ENCODE measurements at places on chromosomes 11 and 22.

- no peak for DNase-seq
Measured at GRCh38 chr11:8309862-8310261, 46.2 kb upstream of the LMO1 start.

GRCh38 chr22:27057717-27058116 is 400.3 kb downstream of the MIAT start:
- DNase-seq: no peak

- DNase-seq: no peak
Measured at GRCh38 chr11:61880454-61880853, 10.9 kb downstream of the FADS3 start.

GRCh38 chr11:133943950-133944698 is 12.6 kb downstream of the IGSF9B start:
- DNase-seq: no peak

DNA sequence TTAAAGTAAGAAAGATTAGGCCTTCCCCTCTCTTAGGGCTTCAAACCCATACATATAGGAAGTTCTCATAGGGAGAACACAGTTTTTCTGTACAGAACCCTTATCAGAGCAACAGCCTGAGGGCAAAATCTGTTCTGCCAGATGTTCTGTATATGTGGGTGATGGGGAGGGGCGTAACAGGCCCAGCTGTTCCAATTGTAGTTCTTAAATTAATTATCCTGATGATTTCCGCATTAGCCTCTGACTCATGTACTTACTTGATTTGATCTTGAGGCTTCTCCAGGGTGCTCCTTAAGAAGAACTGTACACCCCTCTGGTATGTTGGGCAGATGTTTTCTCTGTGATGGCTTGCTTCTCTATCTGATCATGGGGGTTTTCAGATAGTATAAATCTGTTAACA is 123.1 kb upstream of the C11orf87 start:
- no peak for DNase-seq

DNA sequence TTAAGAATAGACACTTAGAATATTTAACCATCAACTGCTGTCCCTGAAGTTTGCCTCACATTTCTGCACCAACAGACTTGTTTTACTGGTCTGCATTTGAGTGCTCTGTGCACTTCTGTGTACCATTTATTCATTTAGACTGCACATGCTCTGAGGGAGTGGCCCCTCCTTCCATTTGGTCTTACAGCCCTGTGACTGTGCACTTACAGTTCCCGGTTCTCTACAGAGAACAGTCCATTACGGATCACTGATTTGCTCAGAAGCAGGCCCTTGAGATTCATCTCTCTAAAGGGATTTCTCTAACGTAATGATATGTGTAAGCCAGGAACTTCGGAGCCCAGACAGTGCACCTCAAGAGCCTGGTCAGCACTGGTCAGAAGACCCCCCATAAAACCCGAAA is 247.3 kb upstream of the BLID start:
- DNase-seq: no peak

GRCh38 chr11:17171916-17172315 is 35.9 kb downstream of the PIK3C2A start:
- DNase-seq: no peak

- no peak for DNase-seq
Measured at GRCh38 chr11:123434911-123435310, 4.8 kb downstream of the GRAMD1B start.
